ELR (cell line): ENCODE measurements at places on chromosomes 3 and 15.
A peak's percentile ranks its signal among the peaks of the same experiment; 100 is the strongest.

DNA sequence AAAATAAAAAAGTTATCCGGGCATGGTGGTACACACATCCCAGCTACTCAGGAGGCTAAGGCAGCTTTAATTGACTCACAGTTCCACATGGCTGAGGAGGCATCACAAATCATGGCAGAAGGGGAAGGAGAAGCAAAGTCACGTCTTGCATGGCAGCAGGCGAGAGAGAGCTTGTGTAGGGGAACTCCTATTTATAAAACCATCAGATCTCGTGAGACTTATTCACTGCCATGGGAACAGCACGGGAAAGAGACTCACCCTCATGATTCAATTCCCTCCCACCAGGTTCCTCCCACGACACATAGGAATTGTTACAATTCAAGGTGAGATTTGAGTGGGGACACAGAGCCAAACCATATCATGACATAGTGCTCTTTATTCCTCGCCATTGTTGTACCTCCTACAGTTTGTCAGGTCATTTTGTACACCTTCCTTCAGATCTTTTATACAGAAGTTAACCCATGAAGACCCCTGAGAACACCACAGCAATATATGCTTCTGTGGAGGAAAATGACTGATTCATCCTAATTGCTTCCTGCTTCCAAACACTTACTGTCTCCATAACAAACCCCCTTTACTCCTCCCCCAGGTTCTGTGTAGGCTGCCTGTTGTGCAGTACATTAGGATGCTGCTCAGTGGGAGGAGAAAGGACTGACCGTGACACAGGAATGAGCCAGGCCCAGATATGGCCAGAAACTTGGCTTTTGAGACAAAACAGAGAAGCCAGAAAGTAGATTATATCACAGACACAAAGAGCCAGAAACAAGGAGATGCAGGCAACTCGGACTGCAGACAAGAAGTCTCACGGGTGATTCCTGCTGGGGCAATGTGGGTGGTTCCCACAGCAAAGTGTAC lies 67.9 kb upstream of the HEG1 start:
- DNase-seq, result peak; percentile 65

DNA sequence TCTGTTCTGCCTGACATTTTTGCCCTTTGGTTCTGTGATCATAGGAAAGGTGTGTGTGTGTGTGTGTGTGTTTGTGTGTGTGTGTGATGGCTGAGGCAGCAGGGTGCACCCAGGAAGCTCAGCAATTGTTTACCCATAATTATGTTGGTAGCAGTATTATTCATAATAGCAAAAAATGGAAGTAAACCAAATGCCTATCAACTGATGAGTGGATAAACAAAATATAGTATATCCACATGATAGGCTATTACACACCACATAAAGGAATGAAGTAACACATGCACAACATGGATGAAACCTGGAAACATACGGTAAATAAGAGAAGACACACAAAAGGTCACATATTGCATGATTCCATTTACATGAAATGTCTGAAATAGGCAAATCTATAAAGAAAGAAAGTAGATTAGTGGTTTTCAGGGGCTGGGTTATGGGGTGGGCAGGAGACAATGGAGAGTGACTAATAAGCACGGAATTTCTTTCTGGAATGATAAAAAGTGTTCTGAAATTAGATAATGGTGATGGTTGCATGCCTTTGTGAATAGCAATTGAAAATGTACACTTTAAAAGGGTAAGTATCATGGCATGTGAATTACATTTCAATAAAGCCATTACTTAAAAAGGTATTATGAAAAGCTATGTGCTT lies 167.2 kb downstream of the POLR2M start:
- DNase-seq, result peak; percentile 87

DNA sequence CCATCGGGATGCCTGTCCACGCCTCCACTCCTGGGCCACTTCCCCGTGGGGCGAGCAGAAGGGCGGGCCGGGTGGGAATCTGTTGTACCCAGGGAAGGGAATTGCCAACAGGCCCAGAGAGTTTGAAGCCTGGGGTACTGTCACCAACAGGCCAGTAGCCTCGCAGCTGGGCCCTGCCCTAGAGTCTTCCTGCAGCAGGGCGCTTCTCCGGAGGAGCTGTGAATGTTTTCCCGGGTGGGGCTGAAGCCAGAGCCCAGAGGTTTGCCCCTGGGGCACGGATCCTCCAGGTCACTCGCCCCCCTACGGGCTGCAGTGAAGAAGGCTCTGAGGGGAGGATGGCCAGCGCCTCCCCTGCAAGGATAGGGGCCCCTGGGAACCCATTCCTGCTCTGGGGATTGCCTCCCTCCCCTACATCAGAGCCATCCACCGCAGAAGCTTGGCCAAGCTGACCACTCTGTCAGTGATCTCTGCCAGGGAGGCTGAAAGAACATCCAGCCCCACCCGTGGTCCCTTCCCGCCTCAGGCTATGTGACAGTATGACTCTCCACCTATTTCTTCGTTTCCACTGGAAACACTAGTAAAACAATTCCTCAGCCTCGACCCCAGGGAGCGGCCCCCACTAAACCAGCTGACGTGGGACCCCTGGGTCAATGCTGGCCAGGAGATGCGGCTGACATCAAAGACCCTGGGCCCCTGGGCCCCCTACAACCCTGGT lies 16.8 kb downstream of the CIDEC start:
- DNase-seq, result no peak

GRCh38 chr3:187902936-187903335 lies 157.7 kb upstream of the BCL6 start:
- peak; percentile 44 for DNase-seq

GRCh38 chr15:56821721-56822425 lies 88.6 kb upstream of the ZNF280D start:
- peak; percentile 67 for DNase-seq

DNA sequence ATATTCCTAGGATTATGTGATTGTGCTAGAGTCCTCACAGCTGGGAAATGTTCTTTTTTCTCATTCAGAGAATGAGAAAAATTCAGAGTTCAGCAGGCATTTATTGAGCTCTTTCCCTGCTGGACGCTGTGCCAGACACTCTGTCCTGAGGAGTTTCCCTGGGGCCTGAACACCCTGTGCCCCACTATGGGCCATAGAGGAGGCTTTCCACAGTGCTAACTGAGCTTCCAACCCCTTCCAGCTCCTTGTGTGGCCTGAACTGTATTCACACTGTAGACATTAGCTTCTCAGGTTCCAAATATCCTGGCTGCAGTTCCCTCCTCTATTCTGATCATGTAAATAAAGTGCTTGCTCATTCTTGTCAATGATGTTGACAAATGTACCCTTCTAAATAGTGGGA lies 10.0 kb downstream of the ABHD2 start:
- no peak for DNase-seq

GRCh38 chr15:101024706-101025500 lies 105.7 kb downstream of the LRRK1 start:
- no peak for DNase-seq

- DNase-seq, result no peak
Measured at GRCh38 chr15:65953622-65954021, 84.3 kb downstream of the RAB11A start.

DNA sequence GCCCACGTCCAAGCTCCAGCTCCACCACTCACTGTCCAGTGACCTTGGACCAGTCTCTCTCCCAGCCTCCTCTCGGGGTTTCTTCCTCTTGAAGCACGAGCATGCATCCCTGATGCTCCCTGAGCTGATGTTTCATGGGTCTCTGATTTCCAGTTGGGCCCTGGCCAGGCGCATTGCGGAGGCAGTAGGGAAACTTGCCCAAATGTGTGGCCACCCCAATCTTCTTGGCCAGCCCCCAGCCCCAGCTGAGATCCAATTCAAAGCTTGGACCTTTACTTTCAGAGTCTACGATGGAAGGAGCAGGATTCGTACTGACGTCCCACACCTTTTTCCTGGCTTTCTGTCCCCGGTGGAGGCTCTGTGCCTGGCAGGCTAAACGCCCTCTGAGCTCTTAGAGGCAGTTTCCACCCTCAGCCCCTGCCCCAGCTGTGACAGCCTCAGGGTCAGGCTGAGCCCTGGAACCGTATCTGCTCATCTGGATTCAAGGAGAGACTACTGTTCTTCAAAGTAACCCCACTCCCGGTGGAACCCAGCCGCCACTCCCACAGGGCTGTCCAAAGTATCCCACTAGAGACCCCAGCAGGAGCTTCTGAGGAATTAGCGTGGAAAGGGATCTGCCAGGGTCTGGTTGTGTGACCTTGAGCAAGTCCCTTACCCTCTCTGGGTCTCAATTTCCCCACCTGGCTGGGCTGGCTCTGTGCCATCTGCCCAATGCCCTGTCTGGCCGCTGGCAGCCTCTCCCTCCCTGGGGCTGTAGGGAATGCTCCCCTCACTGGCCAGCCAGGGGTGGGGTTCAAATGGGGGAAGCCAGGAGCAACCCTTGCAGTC lies 37.4 kb downstream of the CPN2 start:
- peak; percentile 27 for DNase-seq

- DNase-seq, result no peak
Measured at GRCh38 chr15:28265334-28266019, 56.5 kb downstream of the HERC2 start.

DNA sequence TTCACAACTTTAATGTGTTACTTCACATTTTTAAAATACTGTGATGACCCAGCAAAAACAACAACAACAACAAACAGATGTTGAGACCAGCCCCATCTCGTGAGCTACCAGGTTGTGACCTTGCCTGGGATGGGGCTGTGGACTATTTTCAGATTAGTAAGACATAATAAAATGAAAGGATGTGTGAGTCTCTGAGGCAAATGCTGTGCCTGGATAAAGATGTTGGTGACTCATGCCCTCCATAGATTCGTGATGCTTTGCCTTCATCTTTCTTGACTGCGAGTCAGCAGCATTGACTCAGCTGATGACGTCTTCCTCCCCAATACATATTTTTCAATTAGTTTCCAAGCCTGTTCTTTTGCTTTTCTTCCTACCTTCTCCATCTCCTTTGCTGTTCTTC lies 453.0 kb upstream of the CFAP20DC start:
- DNase-seq, result peak; percentile 33

GRCh38 chr15:83082730-83083386 lies 15.8 kb upstream of the BTBD1 start:
- no peak for DNase-seq

DNA sequence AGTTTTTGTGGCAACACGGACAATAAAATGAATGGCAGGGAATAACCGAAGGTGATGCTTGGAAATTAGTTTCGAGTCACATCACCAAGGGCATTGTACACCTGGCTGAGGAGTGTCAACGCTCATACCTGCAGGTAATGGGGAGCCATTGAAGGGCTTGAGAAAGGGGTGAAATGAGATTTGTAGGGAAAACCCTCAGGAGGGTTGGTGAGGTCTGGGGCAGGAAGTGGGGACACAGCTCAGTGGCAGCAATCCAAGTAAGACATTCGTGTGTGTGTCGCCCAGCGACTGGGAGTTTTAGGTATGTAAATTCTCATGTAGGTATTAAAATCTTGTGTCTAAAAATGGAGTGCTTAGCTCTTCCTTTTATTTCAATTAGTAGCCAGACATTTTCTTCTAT lies 14.3 kb downstream of the PARP14 start:
- DNase-seq, result no peak

DNA sequence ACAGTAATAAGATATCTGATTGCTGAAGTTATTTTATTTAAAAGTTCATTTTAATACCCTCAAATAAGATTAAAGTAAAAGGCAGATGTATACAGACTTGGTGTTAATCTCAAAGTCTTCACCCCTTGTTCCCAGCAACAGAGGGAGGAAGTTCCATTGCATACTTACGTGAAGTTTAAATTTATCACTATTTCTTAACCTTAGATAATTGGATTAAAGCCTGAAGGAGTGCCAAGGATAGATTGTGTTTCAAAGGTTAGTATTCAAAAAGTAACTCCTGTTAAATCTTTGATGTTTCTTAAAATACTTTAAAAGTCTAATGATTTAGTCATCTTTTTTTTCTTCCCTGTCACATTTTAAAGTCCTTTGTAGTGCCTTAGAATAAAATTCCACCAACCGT lies 39.3 kb downstream of the ATP1B3 start:
- no peak for DNase-seq

GRCh38 chr3:164360738-164361406 lies 717.4 kb downstream of the SI start:
- peak; percentile 51 for DNase-seq

DNA sequence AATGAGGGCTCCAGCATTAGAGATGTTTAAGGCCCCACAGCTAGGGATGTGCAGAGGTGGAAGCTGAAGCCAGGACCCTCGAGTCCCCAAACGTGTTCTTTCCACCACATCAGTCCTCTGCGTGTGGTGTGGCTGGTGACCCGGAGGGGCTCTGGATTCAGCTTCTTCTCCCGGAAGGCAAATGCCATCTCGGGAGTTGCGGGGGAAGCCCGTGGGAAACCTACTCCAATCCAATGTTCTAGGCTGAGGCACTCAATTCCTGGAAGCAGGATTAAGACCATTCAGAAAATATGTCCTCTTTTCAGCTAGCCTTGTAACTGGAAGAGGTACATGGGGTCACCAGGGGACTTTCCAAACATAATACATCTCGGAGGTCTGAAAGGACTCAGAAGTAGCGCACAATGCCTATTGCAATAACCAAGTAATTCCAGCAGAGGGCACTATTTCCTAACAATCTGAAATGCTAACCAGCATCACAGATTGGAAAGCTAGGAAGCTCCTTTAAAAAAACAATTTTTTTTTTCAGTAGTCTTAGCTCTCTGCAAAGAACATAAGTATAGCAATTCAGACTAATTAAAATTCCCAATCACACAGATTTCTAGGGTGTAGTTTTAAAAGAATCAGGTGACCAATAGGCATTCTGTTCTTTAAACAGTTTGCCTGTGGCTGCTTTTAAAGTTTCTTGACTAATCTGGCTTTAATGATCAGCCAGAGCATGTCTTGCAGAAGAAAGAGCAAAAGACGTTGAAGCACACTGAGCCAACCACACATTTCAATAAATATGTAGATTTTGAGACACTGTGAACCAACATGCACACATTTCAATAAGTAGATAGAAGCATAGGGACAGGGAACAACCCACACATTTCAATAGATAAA lies 36.1 kb downstream of the BNC1 start:
- peak; percentile 73 for DNase-seq

- DNase-seq, result no peak
Measured at GRCh38 chr3:149545049-149545448, 70.6 kb downstream of the TM4SF4 start.

GRCh38 chr3:195546130-195546560 lies 3.0 kb upstream of the PPP1R2 start:
- peak; percentile 84 for DNase-seq

GRCh38 chr15:41876007-41876406 lies 17.8 kb downstream of the SPTBN5 start:
- no peak for DNase-seq

DNA sequence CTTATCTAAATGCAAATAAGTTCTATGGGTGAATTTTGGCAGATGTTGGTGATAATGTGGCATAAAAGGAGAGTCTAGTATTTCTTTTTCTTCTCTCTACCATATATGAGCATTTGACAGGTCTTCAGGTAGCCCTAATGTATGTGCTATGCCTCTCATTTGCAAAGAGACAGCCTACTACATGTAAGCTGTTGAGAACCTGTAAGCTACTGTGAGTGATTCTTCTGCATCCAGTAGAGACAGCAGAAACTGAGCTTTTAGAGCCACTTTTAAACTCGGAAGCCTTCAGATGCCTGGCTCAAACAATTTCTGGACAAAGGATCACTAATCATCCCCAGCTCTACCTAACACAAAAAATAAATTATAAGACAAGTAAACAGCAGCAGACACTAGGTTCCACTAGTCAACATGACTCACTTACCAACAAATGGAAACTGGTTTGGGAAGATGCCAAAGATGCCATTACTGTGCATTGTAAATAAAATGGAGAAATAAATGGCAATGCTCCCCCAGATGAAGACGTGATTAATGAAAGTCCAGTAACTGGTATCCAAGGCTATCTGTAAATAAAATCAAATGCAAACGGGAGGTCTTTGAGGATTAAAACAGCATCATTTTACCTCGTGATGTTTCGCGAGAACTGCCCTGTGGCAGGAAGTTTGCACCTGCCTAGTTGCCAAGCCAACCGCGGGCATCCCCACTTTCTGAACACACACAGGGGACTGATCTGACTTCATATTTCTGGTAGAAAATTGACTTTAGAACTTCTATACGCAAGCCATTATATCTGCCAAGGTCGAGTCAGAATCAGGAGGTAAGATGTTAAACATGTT lies 245.3 kb downstream of the DTWD1 start:
- peak; percentile 65 for DNase-seq
